ENCODE measurements at places on chromosomes 7 and 10.

DNA sequence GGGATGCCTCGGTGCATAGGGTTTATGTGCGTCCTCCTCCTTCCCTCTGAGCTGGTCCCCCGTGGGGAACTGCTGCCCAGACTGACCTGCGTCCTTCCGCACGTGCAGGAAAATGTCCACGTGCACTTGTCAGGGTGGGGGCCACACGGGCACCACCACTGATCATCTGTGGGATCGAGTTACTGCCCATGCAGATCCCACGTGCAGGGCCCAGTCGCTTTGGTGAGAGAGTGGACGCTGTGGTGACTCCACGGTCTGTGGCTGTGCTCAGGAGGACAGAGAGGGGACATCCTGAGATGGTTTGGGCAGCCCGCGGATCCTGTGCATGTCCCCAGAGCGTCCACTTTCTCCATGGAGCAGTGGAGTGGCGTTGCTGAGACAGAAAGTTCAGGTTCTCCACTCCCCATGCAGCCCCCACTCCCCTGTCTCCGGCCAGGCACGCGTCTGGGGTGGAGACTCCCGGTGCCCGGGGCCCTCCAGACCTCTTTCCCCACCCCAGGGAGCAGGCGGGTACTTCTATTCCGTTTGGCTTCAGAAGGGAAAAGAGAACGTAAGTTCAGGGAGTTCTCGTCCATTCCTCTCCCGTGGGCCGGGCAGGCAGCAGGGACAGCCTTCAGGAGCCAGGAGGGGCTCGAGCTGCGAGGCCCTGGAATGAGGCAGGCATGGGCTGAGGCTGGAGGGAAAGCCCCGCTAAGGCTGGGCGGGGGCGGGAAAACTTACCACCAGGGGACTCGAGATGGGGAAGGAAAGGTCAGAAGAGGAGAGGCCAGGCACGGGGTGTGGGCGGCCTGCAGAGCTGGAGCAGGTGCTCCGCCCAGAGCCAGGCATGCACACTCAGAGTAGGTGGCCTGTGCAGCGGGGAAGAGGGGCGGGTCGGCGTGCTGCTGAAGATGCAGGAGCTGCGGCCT is 59.9 kb downstream of the EGFR start:
- DNase-seq = no peak

- no peak for DNase-seq
Observed at GRCh38 chr7:121339082-121339481, 10.3 kb downstream of the WNT16 start.

- no peak for DNase-seq
Observed at GRCh38 chr7:80869821-80870751, 48.8 kb downstream of the SEMA3C start.

GRCh38 chr10:117542706-117543224 is at the start of gene EMX2:
Gene EMX2, plus strand, starts transcription at chr10:117542746. Its CDS starts 522 bp downstream, at chr10:117543268.
- DNase-seq = no peak

DNA sequence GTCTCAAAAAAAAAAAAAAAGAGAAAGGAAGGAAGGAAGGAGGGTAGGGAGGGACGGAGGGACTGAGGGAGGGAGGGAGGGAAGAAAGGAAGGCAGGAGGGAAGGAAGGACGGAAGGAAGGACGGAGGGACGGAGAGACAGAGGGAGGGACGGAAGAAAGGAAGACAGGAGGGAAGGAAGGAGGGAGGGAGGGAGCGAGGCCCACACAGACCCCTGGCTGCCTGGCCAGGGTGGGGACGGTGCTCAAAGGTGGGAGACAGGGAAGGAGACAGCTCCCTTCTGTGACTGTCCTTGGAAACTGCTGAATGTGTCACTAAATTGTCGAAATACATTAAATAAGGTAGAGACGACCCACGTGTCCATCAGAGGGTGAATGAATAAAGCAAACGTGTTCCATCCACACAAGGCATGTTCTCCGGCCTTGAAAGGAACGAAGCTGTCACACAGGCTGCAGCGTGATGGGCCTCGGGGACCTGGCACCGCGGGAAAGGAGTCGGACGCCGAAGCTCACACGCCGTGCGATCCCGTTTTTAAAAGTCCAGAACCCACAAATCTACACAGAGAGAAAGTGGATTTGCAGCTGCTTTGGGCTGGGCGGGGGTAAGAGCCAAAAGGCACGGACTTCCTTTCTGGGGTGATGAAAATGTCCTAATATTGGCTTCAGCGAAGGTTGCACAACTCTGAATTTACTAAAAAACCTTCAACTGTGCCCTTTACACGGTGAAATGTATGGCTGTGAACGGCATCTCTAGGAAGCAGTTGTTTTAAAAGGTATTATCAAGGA is 23.3 kb downstream of the ADAP1 start:
- no peak for DNase-seq

DNA sequence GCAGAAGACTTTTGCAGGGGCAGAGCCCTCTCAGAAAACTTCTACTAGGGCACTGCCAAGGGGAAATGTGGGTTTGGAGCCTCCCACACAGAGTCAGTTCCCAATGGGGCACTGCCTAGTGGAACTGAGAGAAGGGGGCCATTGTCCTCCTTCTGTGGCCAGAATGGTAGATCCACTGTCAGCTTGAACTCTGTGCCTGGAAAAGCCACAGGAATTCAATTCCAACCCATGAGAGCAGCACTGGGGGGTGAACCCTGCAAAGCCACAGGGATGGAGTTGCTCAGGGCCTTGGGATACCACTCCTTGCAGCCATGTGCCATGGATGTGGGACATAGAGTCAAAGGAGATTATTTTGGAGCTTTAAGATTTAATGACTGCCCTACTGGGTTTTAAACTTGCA is 262.2 kb upstream of the SEMA3C start:
- no peak for DNase-seq

DNA sequence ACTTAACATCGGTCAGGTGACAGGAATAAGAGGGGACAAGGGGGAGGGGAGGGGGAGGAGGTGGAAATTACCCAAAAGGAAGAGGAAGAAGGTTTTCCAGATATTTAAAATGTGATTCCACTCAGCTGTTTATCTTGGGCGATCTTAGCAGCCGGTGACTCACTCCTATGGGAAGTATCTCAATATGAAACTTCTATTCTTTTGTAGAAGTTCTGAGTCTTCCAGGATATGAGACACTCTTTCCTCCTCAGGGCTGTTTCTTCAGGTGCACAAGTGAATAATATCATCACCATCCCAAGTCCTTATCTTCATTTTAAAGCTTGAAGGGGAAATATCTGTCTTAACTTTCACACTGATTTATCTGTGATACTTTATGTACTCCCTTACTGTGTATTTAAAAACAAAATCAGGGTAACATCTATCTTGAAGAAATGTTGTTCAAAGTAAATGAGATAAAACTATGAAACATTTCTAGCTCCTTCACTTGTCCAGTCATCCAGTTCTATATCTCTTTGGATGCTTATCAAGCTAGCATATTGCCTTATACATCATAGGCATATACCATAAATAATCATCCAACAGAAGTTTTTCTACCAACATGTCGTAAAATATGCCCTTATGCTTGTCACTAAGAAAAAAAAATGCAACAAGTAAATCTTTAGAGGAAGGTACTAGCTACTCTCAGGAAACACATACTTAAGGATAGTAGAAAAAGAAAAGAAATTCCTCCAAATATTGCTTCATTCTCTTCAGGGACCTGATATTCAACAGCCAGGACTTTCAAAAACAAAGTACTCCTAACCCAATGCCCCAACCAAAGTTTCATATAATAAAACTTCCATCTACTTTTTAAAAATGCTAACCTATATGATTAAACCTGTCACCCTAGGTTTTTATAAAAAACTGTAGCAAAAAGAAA is 13.7 kb downstream of the DOCK4 start:
- DNase-seq = no peak

DNA sequence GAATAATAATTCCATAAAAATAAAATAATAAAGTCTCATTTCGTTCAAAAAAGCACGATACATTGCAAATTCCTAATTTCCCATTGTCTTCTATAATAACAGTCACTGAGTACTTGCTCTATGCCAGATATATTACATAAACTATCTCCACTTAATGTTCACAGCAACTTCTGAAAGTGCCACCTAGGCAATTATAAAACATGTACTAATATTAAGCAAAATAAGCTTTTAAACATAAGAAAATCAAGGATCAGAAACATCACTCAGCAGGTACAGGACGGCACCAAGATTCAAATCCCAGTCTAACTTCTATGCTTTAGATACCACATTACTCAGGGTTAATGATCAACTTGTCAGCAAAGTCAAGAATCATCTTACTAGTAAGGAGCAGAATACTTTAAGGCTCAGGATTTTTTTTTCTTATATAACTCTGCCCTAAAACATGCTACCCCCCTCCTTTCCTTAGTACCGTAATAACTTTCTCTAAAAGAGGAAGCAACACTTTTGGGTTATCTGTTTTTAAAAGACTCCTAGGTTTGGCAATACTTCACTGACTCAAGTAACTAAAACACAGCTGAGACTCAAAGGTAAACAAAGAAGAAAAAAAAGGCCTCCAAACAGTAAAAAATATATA is 51.3 kb downstream of the USP6NL start:
- DNase-seq = no peak

GRCh38 chr7:137718355-137718754 is 128.4 kb downstream of the DGKI start:
- no peak for DNase-seq

DNA sequence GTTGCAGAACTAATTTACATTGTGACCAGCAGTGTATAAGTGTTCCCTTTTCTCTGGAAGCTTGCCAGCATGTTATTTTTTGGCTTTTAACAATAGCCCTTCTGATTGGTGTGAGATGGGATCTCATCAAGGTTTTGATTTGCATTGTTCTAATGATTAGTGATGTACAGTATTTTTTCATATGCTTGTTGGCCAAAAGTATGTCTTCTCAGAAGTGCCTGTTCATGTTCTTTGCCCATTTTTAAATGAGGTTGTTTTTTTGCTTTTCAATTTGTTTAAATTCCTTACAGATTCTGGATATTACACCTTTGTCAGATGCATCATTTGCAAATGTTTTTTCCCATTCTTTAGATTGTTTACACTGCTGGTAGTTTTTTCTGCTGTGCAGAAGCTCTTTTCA is 627.0 kb upstream of the CNTNAP2 start:
- DNase-seq = no peak

- DNase-seq = no peak
Observed at GRCh38 chr10:88417387-88418030, 165.6 kb downstream of the RNLS start.

- DNase-seq = no peak
Observed at GRCh38 chr7:143429770-143430698, 13.2 kb upstream of the TAS2R60 start.

DNA sequence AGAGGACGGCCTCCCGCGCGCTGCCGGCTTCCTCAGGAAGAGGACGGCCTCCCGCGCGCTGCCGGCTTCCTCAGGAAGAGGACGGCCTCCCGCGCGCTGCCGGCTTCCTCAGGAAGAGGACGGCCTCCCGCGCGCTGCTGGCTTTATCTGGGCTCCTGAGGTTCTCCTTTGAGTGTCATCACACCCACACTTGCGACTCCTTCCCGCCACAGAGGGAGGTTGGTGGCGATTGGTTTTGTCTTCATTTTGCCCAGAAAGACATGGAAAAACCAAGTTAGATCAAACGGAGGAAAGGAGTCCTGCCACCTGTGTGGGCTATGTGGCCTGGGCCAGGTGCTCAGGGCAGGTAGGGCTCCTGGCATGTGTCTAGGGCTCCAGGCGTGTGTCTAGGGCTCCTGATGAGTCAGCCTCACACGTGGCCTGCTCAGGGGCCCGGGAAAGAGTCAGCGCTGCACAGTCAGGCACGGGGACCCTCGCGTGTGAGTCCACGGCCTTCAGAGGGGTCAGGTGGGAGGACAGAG is 138.0 kb downstream of the VIPR2 start:
- no peak for DNase-seq

DNA sequence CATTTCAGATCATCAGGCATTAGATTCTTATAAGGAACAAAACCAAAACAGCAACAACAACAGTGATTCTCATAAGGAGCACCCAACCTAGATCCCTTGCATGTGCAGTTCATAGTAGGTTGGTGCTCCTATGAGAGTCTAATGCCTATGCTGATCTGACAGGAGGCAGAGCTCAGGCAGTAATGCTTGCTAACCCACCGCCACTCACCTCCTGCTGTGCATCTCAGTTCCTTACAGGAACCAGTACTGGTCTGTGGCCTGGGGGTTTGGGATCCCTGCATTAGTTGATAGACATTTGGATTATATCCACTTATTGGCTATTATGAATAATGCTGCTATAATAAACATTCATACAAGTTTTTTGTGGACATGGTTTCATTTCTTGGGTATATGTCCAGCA is 14.0 kb downstream of the MKLN1 start:
- DNase-seq = no peak

DNA sequence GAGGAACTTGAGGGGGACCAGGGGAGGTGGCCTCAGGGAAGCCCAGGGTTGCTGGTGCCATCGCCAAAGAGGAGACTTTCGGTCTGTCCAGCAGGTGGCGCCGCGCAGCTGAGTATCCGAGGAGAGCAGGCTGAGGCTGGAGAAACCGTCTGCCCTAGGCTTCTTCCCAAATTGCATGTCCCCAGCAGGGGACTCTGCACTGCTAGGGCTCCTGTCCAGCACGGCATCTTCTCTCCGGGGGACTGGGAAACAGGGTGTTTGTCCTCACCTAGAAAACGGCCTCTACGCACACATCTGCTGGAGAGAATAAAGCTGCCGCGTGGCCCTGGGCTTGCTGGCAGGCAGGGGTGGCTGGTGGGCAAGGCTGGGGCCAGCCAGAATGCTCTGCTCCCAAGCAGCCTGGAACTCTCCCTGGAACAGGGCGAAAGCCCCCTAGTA is 161.9 kb downstream of the SH2D4B start:
- no peak for DNase-seq

- no peak for DNase-seq
Observed at GRCh38 chr7:120412139-120413050, 139.4 kb downstream of the KCND2 start.

GRCh38 chr7:219581-220150 is 27.3 kb downstream of the FAM20C start:
- DNase-seq = no peak

DNA sequence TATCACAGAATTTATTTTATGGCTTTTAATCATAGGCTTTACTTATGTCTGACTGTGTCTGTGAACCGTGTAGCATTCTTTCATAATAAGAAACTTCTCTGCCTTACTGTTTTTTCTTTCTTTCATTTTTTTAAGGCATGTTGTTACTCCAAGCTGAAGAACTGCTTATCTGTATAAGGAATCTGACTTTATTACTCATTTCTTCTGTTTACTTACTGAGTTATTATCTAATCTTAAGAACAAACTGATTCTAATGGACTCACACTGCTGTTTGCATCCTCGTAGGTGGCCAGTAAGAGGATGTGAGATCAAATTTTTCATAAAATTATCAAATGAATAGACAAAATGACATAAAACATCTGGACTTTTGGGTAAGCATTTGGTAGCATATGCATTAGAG is 54.7 kb upstream of the DNAJC1 start:
- DNase-seq = no peak

- DNase-seq = no peak
Observed at GRCh38 chr10:110274647-110275046, 30.1 kb downstream of the SMNDC1 start.
